Activated B cell treated with CpG ODN at 0.5 μM for 24 hours (primary cell): ENCODE measurements at places on chromosomes 6 and 20. TPM values are rescaled to one million over a fixed set of nuclear protein-coding genes. Genes with fewer than 3 reads are reported as not detected.

Gene PSORS1C2
- not detected in 2 replicates for total RNA-seq

Gene NDRG3
- total RNA-seq = 20.8 and 21.4 TPM in 2 replicates

Gene C6orf118
- not detected in 2 replicates for total RNA-seq

Gene PRR18
- 0.10 TPM in 1 of 2 replicates, not detected in the other for total RNA-seq

Gene TDRD6
- total RNA-seq = not detected in 2 replicates

Gene GHRH
- total RNA-seq = not detected in 2 replicates

Gene EYA2
- total RNA-seq = 0.62 and 0.71 TPM in 2 replicates

Gene DDX43
- 1.4 and 1.6 TPM in 2 replicates for total RNA-seq

Gene BPIFB1
- not detected in 2 replicates for total RNA-seq

Gene RAB44
- total RNA-seq = 0.20 TPM in 1 of 2 replicates, not detected in the other

Gene CGA
- total RNA-seq = not detected in 2 replicates

Gene TRIM15
- total RNA-seq = not detected in 2 replicates

Gene BEND3
- 3.5 and 3.7 TPM in 2 replicates for total RNA-seq

Gene ZKSCAN8
- 38.9 and 40.2 TPM in 2 replicates for total RNA-seq

Gene TMC2
- total RNA-seq = not detected in 2 replicates

Gene PRKN
- 2.3 and 3.5 TPM in 2 replicates for total RNA-seq

- DNase-seq = no peak
These were observed 6.9 kb downstream of the NOTCH4 start for GRCh38 chr6:32216998-32217397.

GRCh38 chr20:63563225-63563935 lies 9.4 kb downstream of the FNDC11 start:
- DNase-seq = no peak

- no peak for DNase-seq
These were observed 101.9 kb downstream of the CDH26 start for GRCh38 chr20:60060006-60060557.

GRCh38 chr6:132380358-132381029 lies 20.8 kb downstream of the MOXD1 start:
- no peak for DNase-seq

- no peak for DNase-seq
These were observed 62.0 kb downstream of the IYD start for GRCh38 chr6:150430815-150431214.

DNA sequence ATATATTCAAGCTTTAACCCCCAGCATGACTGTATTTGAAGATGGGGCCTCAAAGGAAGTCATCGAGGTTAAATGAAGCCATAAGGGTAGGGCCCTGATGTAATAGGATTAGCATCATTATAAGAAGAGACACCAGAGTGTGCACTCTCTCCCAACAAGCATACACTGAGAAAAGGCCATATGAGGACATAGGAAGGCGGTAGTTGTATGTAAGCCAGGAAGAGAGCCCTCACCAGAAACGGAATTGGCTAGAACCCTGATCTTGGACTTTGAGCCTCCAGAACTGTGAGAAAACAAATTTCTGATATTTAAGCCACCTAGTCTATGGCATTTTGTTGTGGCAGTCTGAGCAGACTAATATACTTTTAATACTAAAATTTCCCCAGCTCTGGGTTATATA lies 150.1 kb upstream of the STXBP5 start:
- no peak for DNase-seq

DNA sequence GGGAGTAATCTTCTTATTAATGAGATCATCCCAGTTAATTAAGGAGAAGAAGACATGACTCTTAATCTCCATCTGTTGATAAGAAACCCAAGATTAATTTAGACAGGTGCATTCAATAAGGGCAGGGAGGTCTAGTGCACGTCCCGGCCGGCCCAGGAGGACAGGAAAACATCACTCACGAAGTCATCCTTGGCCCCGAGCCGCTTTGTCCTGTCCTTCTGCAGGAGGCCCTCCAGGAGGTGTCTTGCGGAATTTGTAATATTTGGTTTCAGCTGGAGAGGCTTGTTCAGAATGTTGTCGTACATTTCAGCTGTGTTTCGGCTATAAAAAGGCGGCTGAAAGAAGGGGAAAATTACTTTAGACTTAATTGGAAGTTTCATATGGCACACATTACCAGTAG lies 118.4 kb upstream of the SLC2A12 start:
- no peak for DNase-seq

DNA sequence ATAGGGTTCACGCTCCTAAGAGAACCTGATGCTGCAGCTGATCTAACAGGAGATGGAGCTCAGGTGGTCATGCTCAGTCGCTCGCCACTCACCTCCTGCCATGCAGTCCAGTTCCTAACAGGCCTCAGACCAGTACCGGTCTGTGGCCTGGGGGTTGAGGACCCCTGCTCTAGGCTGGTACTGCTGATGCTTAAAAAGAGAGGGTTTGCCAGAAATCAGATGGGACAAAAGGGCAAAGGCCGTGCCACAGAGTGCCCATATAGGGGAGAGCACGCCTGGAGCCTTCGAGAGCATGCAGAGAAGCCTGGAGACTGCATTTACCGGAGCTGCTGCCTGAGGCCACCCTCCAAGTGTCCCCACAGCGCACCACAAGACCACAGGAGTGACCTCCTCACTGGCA lies 75.5 kb downstream of the PTPN1 start:
- no peak for DNase-seq

- DNase-seq = no peak
These were observed 372.0 kb downstream of the PREX1 start for GRCh38 chr20:48455651-48456365.

DNA sequence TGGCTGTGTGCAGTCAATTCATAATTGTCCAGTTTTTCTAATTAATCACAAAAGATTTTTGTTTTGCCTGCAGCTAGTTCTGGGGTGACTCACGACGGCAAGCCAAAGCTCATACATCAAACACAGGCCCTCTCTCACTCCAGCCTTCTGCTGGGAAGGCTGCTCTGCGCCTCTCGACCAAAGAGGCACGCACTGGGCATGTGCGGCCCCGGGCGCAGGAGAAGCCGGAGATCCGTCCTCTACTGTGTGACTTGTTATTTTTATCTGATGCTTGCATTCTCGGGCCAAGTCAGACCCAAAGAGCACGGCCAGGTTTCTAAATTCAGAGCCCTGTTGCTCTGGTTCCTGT lies 98.5 kb downstream of the TFAP2A start:
- DNase-seq = no peak

- DNase-seq = no peak
These were observed 75.6 kb downstream of the MMS22L start for GRCh38 chr6:97207383-97207782.

GRCh38 chr6:504446-504980 lies 113.0 kb downstream of the IRF4 start:
- no peak for DNase-seq

DNA sequence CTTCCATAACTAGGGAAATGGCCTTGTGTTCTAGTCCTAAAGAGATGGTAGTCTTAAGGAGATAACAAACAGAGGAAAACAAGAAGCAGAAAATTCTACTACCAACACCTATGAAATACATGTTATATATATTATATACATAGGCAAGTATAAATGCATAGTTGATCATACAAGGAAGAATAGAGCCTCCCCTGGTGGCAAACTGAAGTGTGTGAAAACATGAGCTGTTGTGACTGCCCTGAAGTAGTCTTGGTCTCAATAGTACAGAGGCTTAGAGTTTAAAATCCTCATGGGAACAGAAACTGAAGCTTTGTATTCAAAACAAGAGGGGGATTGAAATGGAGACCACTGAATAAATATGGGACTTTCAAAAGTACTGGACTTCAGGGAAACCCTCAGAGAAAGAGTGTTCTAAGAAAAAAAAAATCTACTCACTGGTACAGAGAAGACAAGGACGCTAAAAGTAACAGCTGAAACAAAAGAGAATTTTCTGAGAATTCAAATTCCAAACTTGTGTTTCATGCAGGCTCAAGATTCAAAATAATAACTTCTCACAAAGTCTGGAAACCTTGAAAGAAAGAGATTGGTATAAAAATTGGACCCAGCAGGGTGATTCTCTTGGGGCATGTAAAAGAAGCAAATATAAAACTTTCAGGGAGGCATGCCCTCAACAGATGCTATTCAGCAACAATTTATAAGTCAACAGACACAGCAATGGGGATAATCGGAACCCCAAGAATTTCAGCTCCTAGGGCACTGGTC lies 59.7 kb upstream of the SAMD3 start:
- no peak for DNase-seq

DNA sequence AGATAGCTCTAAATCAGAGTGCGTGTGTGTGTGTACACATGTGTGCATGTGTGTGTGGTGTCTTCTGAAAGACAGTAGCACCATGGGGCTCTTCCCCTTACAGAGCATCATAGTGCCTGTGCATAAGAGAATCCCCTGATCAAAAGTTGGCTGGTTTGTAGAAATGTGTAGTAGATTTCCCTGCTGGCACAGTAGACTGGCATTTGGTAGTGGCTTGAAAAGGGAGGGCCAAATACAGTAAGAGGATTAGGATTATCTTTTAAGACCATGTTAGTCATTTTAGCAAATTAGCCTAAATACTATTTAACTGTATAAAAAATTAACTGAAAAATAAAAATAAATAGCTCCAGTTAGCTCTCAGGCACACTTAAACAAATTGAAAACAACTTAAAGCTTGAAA lies 112.6 kb downstream of the B3GAT2 start:
- DNase-seq = no peak

DNA sequence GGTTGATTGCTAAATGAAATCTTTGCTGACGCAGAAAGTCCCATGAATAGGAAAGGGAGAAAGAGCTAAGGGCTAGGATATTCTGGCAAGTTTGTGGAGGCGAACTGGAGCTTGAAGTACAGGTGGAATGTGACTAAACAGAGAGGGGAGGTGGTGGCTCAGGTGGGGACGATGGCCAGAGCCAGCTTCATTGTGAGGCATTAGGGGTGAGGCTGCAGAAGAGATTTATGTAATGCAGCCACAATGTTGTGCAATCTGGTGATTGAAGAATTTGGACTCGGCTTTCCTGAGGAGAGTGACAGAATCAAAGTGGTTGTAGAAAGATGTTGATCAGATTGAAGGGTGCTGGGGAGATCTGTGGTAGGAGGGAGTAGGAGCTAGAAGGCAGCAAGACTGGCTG lies 42.9 kb upstream of the SPACA1 start:
- DNase-seq = no peak

DNA sequence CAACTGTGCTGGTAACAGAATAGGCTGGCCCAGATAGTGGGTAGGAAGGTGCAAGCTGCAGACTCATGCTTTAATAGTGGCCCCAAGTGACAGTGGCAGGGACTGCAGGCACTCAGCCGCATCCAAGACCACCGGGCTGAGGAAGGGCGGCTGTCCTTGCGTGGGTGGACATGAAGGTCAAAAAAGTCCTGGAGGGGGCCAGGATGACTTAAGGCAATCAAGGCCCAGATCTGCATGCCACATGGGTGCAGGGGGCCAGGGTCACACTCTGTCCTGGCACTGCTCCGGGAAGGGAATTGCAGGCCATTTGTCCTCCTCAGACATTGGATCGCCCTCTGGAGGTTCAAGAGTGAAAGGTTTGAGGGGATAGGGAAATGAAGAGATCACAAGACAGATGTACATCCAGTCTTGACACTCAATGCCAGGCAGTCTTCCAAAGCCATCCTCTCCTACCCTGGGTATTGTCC lies 10.4 kb upstream of the VNN2 start:
- DNase-seq = peak; percentile 33

GRCh38 chr6:170405311-170405975 lies 98.9 kb downstream of the FAM120B start:
- no peak for DNase-seq

- no peak for DNase-seq
These were observed 142.2 kb downstream of the MBOAT1 start for GRCh38 chr6:20070047-20070446.

DNA sequence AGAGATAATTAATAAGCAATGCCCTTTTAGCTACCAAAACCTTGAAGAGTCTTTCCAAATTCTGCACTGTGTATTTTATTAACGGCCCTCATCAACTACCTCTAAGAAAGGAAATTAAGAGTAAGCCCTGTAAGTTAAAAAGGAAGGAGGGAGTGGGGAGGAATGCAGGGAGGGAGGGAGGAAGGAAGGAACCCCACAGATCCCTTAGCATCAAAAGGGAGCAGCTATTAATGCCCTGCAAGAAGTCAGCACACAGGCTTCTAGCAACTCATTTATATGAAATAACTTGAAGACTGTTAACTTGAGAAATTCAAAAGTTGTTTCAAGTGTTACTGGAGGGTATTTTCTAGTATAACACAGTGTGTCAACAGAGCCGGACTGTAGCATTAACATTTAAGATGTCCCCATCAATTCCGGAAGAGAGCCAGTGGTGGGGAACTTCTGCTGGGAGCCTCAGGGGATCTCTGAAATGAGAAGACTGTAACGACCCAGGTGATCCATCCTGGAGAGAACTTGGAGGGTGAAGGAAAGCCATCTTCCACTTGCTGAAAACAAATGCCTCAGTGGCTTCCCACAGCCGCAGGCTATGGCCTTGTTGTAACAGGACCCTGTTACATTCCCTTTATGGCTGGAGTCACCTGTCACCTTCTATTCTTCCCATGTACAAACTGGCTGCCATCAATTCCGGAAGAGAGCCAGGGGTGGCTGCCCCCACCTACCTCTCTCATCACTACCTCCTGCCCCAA lies 33.2 kb downstream of the SLC22A23 start:
- DNase-seq = no peak

GRCh38 chr6:13550656-13551055 lies 23.7 kb upstream of the SIRT5 start:
- no peak for DNase-seq

DNA sequence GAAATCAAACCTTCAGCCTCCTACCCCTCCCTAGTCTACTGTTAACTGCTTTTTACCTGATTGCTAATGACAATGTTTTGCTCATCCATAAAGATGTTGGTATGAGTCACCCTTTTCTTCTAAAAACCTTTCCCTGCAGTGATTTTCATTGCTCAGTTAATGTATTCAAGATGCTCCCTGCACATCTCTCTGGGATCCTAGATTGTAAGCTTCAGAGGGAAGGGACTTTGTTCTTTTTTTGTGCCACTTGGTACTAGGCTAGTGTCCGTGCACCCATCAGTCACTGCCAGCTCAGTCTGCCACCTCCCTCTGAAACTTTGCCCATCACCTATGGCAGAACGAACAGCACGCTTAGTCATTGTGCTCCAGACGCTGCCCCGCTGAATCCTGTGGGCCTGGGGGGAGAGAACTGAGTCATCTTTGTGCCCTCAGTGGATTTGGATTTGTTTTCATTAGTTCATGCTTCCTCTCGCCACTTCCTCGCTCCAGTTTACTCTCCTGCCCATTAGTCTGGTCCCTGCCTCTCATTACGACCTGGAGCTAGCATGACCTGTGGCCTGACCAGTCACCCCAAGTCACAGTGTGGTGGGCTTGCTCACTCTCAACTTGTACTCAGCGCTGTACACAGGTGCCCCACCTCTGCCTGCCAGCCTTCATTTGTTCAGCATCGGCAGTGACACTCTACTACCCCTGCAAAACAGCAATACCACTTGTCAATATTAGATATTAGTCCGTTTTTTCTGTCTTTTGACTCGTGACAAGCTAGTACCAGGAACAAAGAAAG lies 78.0 kb upstream of the TMEM181 start:
- no peak for DNase-seq
